ENCODE measurements at places on chromosomes 2 and 18.

- peak; percentile 81 for DNase-seq
Observed at GRCh38 chr2:46187112-46187618, 110.0 kb upstream of the EPAS1 start.

DNA sequence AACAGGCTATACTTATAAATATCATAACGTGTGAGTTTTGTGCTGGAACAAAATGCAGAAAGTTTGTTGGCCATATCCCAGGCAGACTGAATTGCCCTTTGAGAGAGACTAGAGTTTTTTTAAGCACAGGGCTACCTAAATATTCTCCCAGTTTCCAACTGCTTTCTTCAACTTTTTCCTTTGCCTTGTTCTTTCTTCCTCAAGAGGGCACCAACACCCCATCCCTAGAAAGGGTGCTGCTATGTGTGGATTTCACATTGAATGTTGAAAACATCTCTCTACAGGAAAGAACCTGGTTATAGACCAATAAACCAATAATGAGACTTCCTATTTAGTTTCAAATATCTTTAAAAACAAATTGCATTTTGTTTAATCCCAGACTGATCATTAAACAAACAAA, 87.9 kb downstream of the ICOS start:
- DNase-seq: peak; percentile 62

GRCh38 chr2:16184945-16185660, 244.8 kb downstream of the MYCN start:
- no peak for DNase-seq

DNA sequence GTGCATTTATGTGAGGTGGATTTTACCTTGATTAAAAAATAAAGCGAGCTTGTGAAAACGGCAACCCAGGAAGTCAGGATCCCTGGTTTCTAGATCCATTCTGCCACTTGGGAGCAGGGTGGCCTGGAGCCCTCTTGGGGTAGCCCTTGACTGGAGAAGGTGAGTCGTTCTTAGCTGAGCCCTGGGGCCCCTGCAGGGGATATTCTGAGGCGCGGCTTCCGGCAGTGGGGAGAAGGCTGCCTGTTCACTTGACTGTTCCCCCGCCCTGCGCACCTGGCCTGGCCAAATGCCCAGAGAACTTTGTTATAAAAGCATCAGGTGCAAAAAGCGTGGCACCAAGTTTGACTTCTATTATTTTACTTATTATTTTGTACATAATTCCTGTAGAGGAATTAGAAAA, 221.9 kb downstream of the DYSF start:
- no peak for DNase-seq

DNA sequence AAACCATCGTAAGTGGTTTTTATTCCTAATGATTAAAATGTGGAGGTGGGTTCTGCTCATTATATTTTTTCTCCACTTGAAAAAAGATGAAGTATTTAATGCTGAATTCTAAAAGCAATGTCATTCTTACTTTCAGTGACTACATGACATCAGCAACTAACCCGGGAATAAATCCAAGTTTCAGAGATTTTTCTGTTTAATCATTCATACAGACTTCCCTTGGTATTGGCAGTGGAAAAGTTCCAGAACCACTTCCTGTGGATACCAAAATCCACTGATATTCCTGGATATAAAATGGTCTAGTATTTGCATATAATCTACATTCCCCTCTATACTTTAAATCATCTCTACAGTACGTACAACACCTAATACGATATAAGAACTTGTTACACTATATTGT, 128.6 kb downstream of the ZNF532 start:
- DNase-seq: no peak

DNA sequence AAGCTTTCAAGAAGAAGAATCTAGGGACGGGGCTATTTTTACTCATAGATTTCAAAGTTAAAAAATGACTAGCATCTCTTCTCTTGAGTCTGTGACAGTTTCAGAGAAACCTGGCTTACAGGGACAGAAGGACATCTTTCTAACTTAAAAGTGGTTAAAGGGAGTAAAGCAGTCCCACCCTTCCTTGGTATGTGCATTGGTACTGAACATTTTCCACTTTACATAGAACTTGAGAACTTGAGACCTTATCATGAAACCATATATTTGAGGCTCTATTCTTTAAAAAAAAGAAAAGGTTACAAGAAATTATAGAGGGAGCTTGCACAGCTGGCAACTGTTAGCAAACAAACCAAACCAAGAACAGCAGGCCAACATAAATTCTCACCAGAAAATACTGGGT, 73.4 kb upstream of the GAREM1 start:
- DNase-seq: no peak

- DNase-seq: no peak
Observed at GRCh38 chr2:149143734-149144133, 105.2 kb downstream of the LYPD6B start.

GRCh38 chr2:172704072-172704936, 31.3 kb upstream of the RAPGEF4 start:
- peak; percentile 64 for DNase-seq

DNA sequence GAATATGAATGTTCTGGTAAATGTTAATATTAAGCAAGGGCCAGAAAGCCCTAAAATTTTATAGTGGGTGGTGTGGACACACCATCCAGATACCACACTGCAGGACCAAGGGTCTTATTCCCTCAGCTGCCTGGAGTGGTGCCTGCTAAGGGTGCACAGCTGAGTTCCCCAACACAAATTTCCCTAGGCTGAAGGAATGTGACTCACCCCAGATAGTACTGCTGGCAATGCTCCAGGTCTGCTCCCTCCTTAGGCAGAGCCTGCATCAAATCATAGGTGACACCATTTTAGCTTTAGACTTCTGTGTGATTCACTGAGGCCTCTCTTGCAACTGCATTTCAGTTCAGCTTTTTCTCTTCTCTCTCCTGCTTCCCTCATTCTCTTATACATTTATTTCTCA, 321.1 kb downstream of the SATB2 start:
- DNase-seq: peak; percentile 11

- no peak for DNase-seq
Observed at GRCh38 chr2:506451-506850, 170.8 kb downstream of the TMEM18 start.

DNA sequence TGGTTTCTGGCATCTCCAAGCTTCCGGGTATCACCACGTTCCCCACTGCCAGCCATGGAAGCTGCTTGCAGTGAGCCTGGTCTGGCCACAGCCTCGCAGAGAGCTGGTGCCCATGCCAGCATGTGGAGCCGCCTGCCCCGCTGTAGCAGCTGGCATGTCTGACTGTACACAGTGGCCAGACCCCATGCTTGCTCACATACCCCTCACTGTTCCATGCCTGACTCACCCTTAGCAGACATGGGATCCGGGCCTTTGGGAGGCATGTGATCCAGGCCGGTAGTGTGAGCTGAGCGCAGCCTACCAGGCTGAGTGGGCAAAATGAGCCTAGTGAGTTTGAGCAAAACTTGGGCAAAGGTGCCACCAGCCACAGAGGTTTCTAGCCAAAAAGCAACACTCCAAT, 18.8 kb upstream of the RPRD1A start:
- no peak for DNase-seq

GRCh38 chr2:235059161-235059560, 107.3 kb downstream of the SH3BP4 start:
- DNase-seq: no peak

- DNase-seq: no peak
Observed at GRCh38 chr2:147511491-147511948, 333.3 kb upstream of the ACVR2A start.

GRCh38 chr18:31154181-31154580, 8.5 kb downstream of the DSC1 start:
- no peak for DNase-seq

DNA sequence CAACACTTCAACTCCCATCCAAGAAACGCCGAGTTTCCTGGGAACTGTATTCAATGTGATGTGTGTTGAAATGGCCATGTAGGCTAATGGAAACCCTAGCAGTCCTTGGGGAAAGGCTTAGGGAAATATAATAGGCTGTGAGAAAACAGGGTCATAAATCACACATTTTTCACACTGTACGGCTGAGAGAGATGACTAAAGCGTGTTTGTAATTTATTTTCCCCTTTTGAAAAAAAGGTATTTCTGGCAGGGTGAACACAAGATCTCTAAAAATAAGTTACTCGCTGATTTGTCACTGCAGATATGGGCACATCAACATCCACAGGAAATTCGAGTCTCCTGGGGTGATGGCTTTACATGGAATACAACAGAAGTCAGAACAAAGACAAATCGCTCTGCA, 109.6 kb upstream of the ST6GAL2 start:
- no peak for DNase-seq

- no peak for DNase-seq
Observed at GRCh38 chr2:3214806-3215404, 162.7 kb downstream of the EIPR1 start.

DNA sequence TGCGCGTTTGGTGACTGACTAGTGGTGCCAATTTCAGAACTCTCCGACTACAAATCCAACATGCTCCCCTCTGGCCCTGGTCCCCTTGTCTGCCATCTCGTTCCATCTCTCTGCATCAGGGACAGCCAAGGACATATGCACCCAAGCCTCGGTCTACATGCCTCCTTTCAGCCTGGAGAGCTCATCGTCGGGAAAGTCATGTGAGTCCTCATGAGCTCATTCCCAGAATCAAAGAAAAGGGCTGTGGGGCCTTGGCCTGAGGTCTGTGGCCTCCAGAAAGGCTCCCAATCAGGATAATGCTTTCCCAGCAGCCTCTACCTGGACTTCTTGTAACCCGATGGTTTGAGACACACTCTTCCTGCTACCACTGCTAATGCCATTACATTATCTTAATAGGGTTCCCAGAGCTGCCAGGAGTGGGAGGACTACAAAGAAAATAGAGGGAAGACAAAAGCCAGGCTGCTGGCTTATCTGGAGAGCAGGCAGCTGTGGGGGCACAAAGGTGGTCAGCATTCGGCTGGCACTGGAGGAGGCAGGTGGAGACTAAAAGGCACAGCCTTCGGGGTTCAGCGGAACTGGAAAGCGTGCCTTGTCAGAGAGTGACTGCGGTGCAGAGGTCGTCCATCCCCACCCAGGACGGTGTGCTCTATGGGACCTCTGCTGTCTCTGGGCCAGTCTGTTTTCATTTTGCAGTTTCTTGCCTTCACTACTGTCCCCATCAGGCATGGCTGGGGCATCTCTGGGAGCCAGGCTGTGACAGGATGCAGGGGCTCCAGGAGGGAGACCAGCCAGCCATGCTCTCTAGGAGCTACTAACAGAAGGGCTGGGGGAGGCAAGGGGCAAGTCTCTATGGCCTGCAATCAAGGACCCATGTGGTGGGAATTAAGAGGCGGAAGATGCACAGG, 104.4 kb upstream of the SMAD2 start:
- DNase-seq: no peak

GRCh38 chr18:9992300-9992972, 78.6 kb downstream of the VAPA start:
- no peak for DNase-seq

- no peak for DNase-seq
Observed at GRCh38 chr2:142741764-142742269, 135.6 kb upstream of the KYNU start.

DNA sequence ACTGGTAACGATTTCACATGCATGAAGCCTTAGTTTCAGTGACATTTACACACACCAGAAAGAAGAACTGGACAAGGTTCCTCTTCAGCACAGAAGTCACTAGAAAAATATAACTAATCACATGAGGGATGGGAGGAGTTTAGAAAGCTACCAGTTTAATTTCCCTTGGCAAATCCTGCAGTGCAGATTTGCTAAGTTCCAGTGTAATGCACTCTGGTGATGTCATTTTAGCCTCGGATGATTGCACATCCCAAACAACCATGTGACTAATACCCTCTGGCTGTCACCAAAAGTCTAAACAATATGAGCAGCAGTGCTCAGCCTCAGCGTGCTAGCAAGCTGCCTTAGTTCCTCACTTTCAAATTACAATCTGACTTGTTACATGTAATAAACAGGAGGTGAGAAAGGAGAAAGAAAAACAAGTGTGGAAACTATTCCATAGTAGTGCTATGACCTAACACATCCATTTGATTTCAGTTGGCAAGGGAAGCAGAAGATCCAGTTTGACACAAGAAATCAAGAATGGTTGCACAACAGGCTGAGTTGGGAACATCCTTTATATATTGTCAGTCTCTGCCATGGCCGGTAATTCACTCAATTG, 35.3 kb upstream of the PPP1CB start:
- peak; percentile 67 for DNase-seq

DNA sequence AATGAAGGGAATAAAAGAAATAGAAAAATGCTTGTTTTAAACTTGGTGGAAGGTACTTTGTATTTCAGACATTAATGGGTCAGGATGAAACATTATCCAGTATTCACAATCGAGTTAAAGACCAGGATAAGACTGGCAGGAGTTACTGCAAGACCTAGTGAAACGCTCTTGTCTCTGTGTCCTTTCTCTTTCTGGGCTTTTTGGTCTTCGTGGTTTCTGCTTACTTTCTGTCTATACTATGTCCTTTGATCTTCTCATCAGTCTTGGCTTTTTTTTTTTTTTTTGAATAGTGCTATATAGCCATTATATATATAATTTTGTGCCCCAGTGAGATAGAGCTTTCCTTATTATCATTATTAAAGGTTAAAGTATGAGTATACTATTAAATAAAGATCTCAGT, 42.1 kb upstream of the GAREM2 start:
- no peak for DNase-seq

DNA sequence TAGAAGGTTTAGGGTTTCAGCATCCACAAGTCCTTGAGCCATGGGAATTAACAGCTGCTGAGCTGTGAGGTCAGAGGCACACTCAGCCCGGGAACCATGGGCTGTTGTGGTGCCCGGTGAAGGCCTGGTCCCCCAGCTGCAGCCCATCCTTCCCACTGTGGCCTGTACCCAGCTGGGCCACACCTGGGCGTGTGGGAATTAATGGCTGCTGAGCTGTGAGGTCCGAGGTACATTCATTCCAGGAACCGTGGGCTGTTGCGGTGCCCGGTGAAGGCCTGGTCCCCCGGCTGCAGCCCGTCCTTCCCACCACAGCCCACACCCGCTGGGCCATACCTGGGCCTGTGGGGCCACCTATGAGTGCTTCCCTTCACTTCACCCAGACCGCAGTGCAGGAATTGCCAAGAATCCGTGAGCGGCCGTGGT, 25.2 kb downstream of the TMEM18 start:
- no peak for DNase-seq

- no peak for DNase-seq
Observed at GRCh38 chr2:116477229-116477628, 1337.3 kb upstream of the DDX18 start.

- DNase-seq: no peak
Observed at GRCh38 chr2:127702395-127703009, 1.2 kb downstream of the SFT2D3 start.

DNA sequence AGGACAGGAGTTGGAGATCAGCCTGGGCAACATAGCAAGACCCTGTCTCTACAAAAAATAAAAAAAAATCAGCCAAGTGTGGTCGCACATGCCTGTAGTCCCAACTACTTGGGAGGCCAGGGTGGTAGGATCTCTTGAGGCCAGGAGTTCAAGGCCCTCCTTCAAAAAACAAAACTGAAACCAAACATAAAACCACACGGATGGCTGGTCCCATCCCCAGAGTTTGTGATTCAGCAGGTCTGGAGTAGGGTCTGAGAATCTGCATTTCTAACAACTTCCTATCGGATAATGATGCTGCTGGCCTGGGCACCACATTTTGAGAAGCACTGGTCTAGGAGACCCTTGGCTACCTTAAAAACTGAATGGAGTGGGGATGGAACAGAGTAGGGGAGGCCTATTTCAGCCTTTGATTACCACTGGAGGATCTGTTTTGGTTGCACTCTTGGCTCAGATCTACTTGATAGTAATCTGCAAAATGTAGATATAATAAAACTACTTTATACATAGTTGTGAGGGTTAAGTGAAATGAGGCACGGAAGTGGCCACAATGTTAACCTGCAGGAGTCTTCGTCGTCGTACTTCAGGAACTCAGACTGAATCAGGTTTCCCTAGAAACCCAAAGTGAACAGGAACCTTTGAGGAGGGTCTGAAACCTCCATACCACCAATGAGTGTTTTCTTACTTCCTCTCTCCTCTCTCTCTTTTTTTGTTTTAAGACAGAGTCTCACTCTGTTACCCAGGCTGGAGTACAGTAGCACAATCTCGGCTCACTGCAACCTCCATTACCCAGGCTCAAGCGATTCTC, 25.5 kb upstream of the NFE2L2 start:
- DNase-seq: peak; percentile 63

Measured in OCI-M1 (cell line).